ENCODE measurements at places on chromosomes 6 and 20.

- no peak for DNase-seq
These were observed 18.3 kb downstream of the CPNE5 start for GRCh38 chr6:36820700-36821580.

DNA sequence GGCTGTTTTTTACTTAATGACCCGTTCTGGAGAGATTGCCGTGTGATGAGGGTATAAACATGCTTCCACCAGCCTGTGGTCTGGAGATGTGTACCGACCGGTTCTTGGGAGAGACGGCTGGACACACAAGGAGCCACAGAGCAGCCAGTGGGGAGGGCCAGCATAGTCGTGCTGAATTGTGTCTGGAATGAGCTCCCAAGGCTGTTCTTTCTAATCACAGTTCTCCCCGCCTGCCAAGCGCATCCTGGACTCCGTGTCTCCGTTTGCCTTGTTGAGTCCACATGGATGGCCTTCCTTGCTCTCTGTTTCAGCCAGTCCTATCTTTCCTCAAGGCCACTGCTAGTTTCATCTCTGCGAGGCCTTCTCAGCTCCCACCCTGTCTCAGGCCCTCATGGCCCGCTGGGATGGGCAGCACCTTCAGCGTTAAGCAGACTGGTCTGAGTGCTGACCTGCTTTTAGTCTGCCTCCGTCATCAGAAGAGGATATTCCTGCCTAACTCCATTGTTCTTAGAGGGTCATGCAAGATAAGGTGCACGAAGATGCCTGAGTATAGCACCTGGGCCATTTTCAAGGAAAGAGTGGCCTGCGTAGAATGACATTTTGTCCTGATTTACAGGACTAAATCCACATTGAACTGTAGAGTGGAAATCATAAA lies 20.6 kb downstream of the MANBAL start:
- no peak for DNase-seq

DNA sequence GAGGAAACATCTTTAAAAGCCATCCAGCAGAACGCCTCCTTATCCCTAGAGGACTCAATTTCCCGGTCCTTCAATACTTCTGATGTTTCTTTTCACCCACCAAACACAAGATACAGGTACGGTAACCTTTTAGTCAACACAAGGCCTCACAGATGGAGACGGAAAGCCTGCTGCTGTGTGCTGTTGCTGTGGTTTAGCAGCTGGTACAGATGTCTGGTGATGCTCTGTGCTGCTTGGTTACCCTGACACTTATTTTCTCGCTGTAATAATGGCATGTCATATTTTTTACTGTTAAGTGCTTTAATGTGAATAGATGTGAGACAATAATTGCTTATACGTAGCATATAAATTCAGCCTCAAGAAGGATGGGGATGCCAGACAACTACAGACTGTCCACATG lies 25.3 kb downstream of the GMDS start:
- DNase-seq, result no peak

- DNase-seq, result peak; percentile 44
These were observed 10.1 kb upstream of the HDAC2 start for GRCh38 chr6:113980937-113981554.

DNA sequence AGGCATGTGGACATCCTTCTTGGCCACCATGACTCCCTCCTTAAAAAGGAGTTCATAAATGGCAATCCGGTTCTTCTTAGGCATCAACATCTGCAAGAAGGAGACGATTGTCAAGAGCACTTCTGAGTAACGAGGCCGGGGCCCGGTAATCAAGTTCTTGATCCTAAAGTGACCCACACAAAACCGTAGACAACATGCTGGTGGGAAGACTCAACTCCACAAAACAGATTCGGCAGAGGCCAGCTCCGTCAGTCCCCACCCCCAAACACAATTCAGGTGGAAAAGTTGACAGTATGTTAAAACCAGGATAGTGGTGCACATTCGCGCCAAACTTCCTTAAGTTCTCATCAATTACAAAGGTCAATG lies 754 bp downstream of the RPS10 start:
- no peak for DNase-seq
